ENCODE measurements at places on chromosomes 7 and 10.

DNA sequence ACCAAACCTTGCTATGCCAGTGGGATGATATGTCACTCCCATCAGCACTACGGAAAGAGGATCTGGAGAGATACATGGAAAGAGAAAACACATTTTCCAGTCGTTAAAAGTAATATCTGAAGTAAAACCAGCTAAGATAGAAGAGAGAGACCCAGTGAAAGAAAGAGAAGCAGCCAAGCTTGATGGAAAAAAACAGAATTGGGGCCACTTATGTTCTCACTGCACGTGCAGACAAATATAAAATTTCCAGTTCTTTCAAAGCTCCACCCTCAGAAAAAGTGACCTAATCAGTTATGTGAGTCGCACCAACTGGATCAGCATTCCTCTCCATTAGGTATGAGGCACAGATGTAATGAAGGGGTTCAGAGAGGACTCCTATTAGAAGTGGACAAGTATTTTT, 266.1 kb downstream of the MTERF1 start:
- no peak for DNase-seq

DNA sequence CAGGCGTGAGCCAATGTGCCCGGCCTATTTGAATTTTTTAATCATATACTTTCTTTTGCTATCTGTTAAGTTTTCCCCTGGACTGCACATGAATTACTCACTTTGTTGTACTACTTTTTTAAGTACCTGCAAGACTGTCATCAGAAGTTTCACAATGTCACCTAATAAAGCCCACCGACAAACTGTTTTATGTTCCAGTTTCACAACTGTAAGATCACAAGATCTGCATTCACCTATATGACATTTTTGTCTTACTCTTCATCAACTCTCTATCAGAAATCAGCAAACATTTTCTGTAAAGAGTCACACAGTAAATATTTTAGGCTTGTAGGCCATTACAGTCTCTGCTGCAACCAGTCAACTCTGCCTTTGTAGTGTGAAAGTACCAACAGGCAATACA, 88.5 kb downstream of the ZNF33B start:
- DNase-seq: no peak

DNA sequence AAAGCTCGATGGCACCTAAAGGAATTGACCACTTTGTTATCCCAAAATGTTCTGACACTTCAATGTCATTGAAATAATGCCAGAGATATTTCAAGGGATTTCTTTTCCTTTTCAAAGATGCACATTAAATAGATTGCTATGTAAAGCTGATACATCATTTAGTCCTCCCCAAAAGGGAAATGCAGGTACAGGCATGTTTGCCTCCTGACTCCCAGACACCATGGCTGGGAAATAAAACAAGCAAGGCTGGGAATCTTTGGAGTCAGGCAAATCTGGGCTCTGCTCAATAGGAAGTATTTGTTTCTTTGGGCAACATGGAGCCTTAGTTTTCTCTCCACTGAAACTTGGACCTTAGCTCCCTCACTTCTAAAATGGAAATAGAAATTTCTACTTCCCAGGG, 230.8 kb upstream of the LRRTM3 start:
- no peak for DNase-seq

DNA sequence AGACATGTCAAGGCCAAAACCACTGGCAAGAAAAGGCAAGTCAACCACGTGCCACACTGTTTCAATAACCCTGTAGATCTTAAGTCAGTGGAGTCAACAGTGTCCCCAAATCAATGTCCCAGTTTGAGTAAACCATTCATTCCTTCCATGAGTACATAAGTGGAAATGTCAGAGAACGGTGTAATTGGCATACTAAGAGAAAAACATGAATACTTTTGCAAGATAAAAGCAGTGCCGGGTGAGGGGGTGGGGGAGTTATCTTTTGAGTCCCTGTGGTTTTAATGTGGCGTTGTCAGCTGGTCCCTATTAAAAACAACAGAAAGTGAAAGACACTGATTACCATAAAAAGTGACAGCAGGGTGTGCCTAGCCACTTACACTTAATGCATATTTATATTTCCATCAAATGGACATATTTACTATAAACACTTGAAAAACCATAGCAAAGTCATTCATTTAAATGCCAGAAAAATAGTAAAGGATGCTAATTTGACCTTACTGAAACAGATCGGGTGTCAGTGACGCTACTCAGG, 37.8 kb downstream of the RSU1 start:
- no peak for DNase-seq

DNA sequence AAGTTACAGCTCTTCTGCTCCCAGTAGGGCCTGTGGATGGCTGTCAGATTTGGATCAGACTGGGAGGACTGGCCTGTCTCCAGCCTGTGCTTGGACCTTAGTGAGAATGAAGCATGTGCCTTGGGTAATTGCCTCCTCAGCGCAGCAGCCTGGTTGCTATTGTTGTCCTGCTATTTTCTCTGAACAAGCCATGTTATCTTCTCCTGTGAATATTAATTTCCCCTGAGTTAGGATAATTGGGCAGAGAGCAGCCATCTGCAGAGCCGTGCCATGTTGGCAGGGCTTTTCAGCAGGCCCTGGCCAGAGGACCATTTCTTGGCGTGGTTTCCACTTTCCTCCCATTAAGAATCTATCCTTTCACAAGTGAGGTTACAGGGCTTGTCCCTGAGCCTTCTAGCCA, 497.3 kb downstream of the SORCS3 start:
- DNase-seq: no peak

- DNase-seq: peak; percentile 13
These were observed 65.0 kb upstream of the TRIM8 start for GRCh38 chr10:102579328-102579727.

DNA sequence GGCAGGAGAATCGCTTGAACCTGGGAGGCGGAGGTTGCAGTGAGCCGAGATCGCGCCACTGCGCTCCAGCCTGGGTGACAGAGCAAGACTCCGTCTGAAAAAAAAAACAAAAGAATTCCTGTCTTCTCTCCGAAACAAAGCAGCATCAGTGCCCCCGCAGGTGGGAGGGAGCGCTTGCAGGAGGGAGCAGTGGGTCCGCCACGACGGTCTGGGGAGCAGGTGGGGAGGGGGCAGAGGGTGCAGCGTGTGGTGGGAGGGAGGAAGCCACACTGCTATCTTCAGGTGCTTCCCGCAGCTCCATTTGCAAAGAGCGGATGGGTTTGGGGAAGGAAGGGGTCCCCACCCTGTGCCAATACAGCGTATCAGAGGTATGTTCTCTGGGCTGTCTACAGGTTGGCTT, 31.7 kb downstream of the LIMK1 start:
- no peak for DNase-seq

DNA sequence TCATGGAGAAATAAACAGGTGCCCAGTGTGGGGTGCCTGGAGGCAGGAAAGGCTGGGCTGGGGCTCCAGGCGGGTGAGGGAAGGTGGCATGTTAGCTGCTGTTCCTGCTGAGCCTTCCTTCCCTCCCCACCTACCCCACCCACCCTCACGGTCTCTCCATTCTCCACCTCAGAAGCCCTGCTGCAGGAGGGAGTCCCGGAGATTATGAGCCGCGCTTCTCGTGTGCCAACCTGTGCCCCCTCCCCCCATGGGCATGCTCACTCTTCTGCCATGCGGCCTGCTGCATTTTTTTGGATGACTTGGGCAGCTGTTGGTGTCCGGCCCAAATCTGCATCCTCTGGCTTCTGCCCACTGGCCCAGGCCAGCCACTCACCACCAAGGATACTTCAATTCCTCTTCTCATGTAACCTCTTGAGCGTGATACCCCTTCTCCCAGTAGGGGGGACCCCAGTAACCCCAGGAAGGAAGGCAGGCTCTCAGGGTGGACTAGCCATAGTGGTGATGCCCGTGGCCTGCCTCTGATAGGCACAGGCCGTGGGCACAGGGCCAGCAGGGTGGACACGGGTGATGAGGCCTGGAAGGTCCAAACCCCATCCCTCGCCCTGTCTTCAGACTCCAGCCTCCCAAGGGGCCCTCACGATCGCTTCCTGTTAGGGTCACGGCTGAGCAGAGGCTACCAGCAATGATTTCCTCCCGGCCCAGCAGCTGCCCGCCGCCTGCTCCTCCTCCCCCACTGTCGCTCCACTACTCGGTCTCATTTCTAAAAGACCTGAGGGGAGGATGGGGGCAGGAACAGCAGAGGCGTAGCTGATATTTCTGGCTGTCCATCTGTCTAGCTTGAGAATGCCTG, 27.8 kb downstream of the UNC5B start:
- no peak for DNase-seq

DNA sequence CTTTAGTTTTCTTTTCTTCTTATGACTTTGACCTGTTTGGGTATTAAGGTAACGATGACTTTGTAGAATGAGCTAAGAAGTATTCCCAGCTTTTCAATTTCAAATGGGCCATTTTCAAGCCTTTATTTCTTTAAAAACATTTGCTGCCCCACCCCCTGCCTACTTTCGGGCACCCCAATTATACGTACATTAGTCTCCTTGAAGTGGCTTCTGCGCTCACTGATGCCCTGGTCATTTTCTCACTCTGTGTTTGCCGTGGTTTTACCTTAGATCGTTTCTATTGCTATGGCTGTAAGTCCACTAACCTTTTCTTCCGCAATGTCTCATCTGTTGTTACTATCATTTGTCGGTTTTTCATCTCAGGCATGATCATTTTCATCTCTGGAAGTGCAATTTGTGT, 24.9 kb downstream of the FOXL3 start:
- no peak for DNase-seq
